ENCODE measurements at places on chromosomes 6 and 20.
A peak's percentile ranks its signal among the peaks of the same experiment; 100 is the strongest.

DNA sequence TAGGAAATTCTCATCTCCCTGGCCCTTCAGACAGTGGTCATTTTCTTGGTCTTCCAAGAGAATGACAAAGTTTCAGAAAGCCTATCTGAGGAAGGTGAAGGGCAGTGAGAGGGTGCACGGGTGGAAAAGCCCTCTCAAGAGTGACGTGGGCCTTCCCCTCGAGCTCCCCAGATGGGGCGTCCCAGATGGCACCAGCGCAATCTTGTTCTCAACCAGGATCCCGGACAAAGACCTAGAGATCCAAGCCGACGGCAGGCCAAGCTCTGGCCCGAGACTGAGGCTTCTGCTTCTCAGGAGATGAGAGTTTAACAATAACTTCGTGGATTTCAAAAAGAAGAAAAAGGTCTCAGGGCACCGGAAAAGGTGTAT, 797 bp upstream of the ZNF133 start:
- no peak for DNase-seq

DNA sequence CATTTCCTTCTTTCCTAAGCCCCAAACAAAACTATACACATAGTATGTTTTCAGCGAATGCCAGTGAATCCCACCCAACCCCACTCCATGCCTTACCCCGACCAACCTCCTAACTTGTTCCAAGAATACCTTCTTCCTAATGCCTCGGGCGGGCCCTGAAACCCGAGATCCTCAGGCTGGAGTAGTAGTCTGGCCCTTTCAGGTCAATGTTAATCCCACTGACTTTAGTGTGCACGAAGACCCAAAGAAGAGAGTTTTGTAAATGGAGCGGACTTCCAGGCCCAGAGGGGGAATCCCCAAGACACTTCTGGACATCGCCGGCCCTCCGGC, 394 bp downstream of the YIPF3 start:
- no peak for DNase-seq

DNA sequence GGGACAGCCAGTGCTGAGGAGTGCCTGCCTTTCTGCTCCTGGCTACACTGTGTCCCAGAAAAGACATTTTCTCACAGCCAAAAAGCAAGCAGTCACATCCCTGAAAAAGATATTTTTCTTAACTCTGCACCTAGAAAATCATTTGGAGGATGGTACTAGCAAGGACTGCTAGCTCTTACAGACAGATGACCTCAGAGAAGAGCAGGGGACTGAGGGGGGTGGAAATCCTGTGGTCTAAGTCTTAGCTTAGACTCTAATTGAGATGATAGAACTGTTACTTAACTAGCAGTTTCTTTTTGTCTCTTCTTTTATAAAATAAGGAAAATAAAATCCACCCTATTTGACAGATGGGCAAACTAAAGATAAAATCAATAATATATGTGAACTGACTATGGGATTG, 152.8 kb downstream of the TMEM200A start:
- no peak for DNase-seq

DNA sequence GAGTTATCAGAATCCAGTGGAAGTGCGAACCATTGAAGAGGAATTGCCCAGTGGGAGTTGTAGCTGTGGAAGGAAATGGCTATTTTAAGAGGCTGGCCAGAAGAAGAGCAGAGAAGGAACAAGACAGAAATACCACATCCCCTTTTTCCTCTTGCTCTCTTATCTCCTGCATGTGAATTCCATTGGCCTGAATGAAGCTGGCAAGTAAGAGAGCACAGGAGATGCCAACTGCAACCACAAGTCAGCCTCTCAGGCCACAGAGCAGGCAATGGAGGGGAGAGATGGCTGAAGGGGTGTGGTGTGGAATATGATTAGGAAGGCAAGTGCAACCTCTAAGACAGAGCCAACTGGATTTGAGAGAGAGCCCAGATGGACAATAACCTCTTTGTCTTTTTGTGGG, 362.7 kb upstream of the IMPG1 start:
- no peak for DNase-seq

GRCh38 chr6:50822078-50822476, 3.4 kb downstream of the TFAP2B start:
- no peak for DNase-seq

DNA sequence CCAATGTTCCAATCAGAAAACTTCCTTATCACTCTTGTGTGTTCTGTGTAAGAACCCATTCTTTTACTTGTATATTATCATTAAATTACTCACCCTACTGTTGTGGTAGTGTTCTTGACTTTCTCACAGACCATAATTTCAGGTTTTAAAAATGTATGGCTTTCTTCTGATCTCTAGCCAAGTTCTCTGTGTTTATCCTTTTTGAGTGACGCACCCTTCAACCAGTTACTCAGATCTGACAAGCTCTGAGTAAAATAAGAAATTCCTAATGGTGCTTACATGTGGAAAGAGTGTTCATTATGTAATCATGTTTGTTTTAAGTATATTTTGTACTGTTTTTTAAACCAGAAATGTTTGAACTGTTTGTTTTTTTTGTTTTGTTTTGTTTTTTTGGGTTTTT, 11.0 kb downstream of the TBPL1 start:
- DNase-seq: no peak

- DNase-seq: no peak
These were observed 29.0 kb downstream of the CD83 start for GRCh38 chr6:14146506-14147096.

- no peak for DNase-seq
These were observed 11.1 kb downstream of the TPD52L1 start for GRCh38 chr6:125164696-125165095.

- no peak for DNase-seq
These were observed 20.9 kb downstream of the UTRN start for GRCh38 chr6:144305985-144306384.

DNA sequence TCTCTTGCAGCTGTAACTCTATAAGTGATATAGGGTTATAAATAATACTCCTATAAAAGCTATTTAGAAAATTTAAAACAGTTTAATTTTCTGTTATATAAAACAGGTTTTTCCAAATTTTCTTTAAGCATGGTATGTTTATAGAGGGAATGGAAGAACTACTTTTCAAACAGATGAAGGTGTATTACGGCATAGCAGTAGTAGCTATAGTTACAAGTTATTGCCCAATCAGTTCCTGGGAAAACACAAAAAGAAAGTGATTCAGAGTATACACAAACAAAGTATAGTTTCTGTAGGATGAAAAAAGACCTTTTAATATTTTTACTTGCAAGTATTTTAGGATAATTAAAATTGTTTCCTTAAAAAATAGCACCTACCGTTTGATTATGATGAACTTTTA, 9.8 kb downstream of the SLC17A5 start:
- DNase-seq: peak; percentile 34

- no peak for DNase-seq
These were observed 19.1 kb upstream of the PRDM1 start for GRCh38 chr6:106066989-106067388.

DNA sequence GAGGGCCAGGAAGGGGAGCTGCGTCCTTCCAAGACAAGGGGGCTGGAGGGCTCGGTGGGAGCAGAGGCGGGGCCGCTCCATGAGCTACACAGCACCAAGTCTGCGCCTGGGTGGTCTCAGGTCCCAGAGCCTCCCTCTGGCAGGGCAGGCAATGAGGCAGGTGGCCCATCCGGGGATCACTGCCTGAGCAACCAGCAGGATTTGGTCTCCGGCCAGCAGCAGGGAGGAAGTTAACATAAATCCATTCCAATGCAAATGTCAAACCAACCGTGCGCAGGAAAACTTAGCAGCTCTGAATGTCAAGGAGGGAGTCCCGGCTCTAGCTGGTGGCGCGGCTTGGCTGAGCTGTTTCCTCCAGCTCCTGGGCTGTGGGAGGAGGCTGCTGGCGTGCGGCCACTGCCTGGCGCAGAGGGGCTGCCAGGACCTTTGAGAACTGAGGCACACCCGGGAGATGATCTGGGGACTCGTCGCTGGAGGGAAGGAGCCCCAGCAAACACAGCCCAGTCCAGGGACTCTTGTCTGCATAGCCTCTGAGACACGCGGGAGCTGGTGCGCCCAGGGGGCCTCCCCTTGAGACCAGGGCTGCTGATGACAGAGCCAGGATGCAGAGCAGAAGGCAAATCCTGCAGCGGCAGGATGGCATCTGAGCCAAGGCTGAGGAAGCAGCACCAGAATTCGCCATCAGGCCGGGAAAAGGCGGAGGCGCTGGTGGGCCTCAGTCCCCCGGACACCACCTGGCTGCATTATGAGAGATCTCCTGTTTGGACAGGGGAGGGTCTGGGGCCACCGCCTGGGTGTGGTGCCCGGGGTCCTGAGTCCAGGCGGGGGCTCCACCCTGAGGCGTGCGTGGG, 33.1 kb upstream of the CHRNA4 start:
- DNase-seq: no peak

GRCh38 chr6:52552278-52552643, 24.6 kb downstream of the TRAM2 start:
- DNase-seq: no peak

- no peak for DNase-seq
These were observed 26.6 kb downstream of the EPHA7 start for GRCh38 chr6:93392797-93393196.

DNA sequence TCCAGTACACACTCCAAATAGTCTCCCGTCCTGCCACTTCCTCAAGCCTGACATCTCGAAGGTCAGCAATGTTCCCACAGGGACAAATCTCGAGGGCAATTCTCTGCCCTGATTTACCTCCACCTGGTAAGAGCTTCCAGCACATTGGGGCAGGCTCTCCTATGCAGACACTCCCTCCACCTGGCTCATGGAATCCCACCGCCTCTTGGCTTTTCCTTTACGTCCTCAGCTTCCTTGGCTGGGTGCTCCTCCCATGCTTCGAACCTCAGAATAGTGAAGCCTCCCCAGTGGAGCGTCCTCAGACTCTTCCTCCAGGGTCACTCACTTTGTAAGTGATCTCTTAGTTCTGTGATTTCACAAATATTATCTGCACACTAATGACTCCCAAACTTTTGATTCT, 205.2 kb upstream of the ECI2 start:
- DNase-seq: no peak

- peak; percentile 27 for DNase-seq
These were observed 21.9 kb downstream of the ADGB start for GRCh38 chr6:146620655-146621054.

- no peak for DNase-seq
These were observed 54.7 kb downstream of the MRPL14 start for GRCh38 chr6:44072452-44072958.

DNA sequence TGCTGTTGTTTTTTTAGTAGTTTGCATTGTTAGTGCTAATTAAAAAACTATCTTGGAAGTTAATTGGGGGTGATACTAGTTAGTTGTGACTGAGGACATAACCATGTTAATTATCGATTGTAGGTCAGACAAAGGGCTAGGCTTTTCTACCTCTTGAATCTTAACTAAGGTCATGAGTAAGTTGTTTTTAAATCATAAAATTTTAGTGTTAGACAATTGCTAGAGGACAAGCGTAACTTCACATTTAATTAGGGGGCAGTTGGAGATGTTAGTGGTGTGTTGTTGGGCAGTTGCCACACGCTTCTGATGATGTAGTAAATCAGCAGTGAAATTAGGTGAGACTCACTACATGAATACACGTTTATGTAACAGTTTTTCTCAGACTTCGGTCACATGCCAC, 619.1 kb upstream of the FLRT3 start:
- no peak for DNase-seq

DNA sequence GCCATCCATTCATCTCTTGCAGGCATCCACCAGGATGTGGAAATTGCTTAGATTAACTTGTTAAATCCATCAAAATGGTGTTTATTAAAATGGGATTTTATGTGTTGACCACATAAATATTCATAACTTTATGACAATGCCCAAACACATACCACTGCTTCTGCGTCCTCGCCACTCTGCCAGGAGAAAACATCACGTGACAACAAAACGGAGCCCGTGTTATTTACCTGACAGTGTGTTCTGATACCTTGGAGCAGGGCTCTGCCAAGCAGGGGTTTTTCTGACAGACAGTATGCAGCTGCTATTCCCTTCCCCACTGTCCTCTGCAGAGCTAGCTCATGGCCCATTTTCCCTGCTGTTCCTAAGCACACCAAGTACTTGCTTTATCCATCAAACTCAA, 279.5 kb upstream of the CHD6 start:
- no peak for DNase-seq

- DNase-seq: no peak
These were observed 19.2 kb upstream of the STK38 start for GRCh38 chr6:36566418-36566905.

- no peak for DNase-seq
These were observed 114.7 kb upstream of the SPTLC3 start for GRCh38 chr20:12894089-12894488.

DNA sequence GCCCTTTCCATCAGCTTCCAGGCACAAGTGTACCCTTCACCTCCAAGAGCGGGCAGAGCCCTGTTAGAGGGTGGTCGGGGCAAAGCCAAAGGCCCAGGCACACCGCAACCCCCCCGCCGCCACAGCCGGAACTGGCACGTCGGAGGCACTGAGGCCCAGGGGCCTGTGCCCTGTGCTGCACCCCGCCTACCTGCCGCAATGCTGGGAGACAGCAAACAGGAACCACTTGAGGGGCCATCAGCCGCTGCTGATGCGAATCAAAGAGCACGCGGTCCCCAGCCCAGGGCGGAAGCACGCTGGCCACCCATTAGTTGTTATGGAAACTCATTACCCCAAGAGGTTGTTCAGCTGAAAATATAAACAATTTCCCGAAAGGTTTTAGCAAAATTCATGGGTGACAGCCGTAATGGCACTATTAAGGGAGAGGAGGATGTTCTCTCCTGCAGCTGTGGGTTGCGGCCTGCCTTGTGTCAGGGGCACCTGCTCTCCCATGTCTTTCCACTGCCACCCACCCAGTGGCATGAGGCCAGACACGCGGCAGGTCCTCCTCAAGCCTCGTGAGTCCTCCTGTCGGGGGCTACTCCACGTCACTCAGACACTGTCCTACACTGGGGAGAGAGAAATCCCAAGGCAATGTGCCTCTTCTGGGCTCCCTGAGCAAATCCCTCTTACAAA, 65.3 kb downstream of the EDN3 start:
- no peak for DNase-seq

GRCh38 chr6:119127627-119128026, 49.2 kb upstream of the FAM184A start:
- DNase-seq: no peak

GRCh38 chr6:116563830-116564229, 7.5 kb upstream of the RWDD1 start:
- DNase-seq: no peak
